Kasumi-1 (cell line): ENCODE measurements at places on chromosomes 1 and 21.

DNA sequence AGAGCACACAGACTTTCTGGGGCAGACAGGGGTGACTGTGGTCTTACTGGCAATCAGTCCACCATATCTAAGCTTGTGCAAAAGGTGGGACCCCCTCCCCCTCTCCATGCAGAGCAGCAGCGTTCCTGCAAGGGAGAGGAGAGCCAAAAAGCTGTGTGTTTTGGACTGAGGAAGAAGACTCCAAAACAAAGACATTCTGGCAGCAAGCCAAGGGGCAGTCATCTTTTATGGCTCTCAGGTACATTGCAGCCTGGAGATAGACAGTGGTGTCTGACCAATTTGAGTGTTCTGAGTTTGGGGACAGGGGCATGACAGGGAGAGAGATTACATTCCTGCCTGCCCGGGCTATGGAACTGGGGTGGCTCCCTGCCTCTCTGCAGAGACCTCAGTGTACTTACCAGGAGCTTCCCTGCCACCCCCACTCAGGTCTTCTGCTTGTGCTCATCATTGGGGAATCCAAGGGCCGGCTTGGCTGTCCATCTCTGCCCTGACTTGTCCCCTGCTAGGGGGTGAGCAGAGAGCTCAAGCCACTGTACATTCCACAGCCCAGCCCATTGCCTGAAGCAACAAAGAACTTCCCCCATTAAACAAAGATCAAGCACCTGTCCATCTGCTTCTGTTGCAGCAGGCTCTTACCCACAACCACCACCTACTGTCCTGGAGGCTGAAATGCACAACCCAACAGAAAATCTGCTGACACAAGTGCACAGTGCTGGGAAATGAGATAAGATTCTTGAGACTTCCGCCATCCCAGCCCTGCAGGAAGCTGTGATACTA is 131.1 kb downstream of the EVI5 start:
- no peak for DNase-seq

- DNase-seq = no peak
Observed at GRCh38 chr1:240255922-240256321, 164.2 kb downstream of the FMN2 start.

DNA sequence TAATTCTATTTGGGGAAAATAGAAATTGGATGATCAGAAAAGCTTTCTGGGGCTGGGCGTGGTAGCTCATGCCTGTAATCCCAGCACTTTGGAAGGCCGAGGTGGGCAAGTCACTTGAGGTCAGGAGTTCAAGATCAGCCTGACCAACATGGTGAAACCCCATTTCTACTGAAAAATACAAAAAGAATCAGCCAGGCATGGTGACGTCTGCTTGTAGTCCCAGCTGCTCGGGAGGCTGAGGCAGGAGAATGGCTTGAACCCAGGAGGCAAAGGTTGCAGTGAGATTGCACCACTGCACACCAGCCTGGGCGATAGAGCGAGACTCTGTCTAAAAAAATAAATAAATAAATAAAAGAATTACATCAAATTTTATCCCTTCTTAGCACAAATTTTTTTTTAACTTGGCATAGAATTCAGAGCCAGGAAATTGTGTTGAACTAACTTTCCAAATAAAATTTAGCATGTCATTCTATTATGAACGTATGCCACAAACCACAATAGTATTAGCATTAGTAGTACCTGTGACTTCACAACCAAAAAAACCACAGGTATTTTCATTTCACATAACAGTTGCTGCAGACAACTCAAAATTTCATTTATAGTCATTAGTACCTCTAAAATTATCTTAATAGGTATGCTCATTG is 4.5 kb upstream of the ANKRD13C start:
- no peak for DNase-seq

GRCh38 chr1:162349635-162350330 is 26.9 kb downstream of the SPATA46 start:
- no peak for DNase-seq

- DNase-seq = no peak
Observed at GRCh38 chr1:82220754-82221153, 420.0 kb downstream of the ADGRL2 start.

GRCh38 chr1:4207183-4207582 is 307.1 kb upstream of the C1orf174 start:
- no peak for DNase-seq

GRCh38 chr1:224980181-224980580 is 50.7 kb downstream of the DNAH14 start:
- no peak for DNase-seq

- no peak for DNase-seq
Observed at GRCh38 chr1:64946916-64947315, 19.4 kb downstream of the JAK1 start.

- DNase-seq = no peak
Observed at GRCh38 chr1:4468804-4469514, 185.4 kb upstream of the AJAP1 start.

GRCh38 chr21:32742396-32742795 is 14.6 kb upstream of the SYNJ1 start:
- no peak for DNase-seq

GRCh38 chr1:234504969-234505768 is 26.2 kb upstream of the TARBP1 start:
- no peak for DNase-seq

- DNase-seq = no peak
Observed at GRCh38 chr21:15326032-15326867, 261.4 kb upstream of the NRIP1 start.

GRCh38 chr1:233606813-233607212 is 7.1 kb upstream of the KCNK1 start:
- no peak for DNase-seq

DNA sequence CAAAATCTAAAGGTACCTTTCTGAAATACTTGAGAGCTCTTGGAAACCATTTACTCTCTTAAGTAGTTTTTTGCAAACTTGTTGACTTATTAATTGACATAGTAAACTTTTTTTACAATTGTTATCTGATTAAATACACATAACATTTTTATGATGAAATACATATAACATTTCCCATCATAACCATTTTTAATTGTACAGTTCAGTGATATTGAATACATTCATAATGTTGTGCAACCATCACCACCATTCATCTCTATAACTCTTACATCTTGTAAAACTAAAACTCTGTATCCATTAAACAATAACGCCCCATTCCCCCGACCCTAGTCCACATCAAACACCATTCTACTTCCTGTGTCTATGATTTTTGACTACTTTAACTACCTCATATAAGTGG is 95.7 kb upstream of the ZNF648 start:
- no peak for DNase-seq

- DNase-seq = no peak
Observed at GRCh38 chr1:115136706-115137105, 47.4 kb upstream of the TSPAN2 start.

- no peak for DNase-seq
Observed at GRCh38 chr21:33064623-33065390, 5.1 kb upstream of the OLIG1 start.

DNA sequence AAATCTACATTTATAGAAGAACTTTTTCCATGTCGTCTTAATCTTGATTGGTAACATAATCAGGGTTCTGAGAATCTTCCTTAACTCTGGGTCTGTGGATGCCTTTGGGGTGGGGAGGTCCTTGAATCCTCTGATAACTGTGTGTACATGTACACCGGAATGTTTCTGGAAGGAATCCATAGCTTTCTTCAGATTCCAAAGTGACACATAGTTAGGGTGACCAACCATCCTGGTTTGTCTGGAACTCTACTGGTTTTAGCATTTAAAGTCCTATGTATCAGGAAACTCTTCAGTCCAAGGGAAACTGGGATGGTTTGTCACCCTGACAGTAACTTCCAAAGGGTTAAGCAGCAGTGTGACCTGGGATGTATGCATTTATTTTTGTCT is 16.8 kb downstream of the STRIP1 start:
- no peak for DNase-seq
